ENCODE measurements at places on chromosomes 12 and 14. TPM values are rescaled to one million over a fixed set of nuclear protein-coding genes. Genes with fewer than 3 reads are reported as not detected.
A peak's percentile ranks its signal among the peaks of the same experiment; 100 is the strongest.

DNA sequence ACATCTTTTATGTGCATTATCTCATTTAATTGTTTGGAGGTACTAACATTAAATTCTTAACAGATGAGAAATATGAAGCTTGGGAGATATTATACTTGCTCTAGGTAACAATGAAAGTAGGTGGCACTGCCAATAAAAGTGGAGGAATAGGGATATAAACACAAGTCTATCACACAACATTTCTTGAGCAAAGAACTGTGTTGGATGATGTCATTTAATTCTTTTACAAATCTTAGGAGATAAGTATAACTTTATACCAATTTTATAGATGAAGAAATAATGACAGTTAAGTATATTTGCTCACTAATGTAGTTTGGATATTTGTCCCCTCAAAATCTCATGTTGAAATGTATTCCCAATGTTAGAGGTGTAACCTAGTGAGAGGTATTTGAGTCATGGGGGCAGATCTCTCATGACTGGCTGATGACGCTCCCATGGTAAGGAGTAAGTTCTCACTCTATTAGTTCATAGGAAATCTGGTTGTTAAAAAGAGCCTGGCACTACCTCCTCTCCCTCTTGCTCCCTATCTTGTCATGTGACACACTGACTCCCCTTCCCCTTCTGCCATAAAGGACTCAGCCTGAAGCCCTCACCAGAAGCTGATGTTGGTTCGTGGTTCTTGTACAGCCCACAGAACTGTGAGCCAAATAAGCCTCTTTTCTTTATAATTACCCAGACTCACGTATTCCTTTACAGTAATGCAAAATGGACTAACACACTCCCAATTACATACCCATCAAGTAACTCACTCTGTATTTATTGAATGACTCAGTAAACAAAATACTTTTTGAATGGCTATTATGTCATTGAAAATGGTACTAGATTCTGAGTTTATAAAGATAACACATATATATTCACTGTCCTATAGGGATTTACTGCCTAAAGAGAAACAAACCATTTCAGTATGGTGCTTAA is 146.8 kb upstream of the KITLG start:
- no peak overlapping the region for H3K4me3 ChIP-seq
- H3K36me3 ChIP-seq = no peaks in the 10 kb centered on the region
- no peaks in the 10 kb centered on the region for H3K4me1 ChIP-seq
- no peak overlapping the region for H3K27ac ChIP-seq
- H3K27me3 ChIP-seq = no peaks in the 10 kb centered on the region

- no peaks in the 10 kb centered on the region for H3K36me3 ChIP-seq
- no peaks in the 10 kb centered on the region for H3K27me3 ChIP-seq
- H3K4me1 ChIP-seq = no peaks in the 10 kb centered on the region
These were observed 128.6 kb downstream of the ACSS3 start for GRCh38 chr12:81206429-81206828.

DNA sequence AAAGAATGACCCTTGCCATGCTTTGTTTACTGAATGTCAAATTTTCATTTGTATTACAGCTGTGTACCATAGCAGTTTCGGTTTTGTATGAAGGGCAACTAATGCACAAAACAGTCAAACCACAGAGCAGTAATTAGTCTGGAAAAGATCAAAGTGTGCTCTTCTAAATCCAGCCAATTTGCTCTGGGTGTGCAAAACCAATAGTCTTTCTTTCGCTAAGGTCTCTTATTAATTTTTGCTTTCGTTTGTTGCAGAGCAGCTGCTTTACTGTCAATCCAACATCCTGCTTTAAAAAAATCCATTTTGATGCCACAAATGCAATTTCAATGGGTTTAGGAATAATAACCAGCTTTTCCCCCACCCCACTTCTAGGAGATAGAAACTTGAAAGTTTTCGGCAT is 114.2 kb downstream of the BRMS1L start:
- peaks cover 5% of the 10 kb centered on the region for H3K4me1 ChIP-seq
- H3K27me3 ChIP-seq = no peaks in the 10 kb centered on the region
- no peaks in the 10 kb centered on the region for H3K36me3 ChIP-seq

- no peaks in the 10 kb centered on the region for H3K36me3 ChIP-seq
- H3K4me1 ChIP-seq = no peaks in the 10 kb centered on the region
- no peak overlapping the region for H3K4me3 ChIP-seq
- no peak for DNase-seq
- H3K27me3 ChIP-seq = peaks cover 35% of the 10 kb centered on the region
These were observed 405.8 kb downstream of the MED13L start for GRCh38 chr12:115871714-115872113.

DNA sequence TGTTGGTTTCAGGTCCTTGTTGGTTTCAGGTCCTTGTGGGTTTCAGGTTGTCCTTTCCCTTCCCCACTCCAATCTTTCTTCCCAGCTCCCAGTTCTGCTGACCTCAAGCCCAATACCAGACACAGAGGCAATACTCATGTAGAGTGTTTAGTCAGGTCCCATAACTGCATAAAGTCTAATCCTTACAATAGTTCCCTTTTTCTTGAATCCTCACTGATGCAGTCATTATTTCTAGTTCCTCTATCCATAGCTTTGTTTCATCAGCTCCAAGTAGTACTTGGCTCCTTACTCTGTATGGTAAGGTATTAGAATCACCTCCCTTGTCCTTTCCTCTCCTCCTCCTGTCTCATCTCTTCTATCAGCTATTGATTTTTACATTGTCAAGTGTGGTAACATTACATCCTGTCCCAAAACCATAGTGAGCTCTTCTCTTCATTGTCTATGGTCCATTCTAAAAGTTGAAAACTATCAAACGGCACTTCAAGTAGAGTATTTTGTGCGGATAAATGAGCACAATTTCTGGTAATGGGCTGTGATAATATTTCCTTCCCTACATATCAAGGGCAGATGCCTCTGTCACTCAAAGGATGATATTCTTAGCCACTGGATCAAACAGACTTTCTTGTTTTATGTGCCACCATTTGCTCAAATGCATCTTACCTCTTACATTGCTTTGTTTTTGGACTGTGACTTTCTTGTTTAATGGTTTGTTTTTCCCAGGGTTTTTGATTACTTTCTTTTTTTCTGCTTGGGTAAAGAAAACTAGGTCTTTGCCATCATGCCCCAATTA is 57.2 kb upstream of the JDP2 start:
- H3K4me1 ChIP-seq = no peaks in the 10 kb centered on the region
- H3K36me3 ChIP-seq = no peaks in the 10 kb centered on the region
- no peaks in the 10 kb centered on the region for H3K27me3 ChIP-seq
- no peak for DNase-seq
- no peak overlapping the region for H3K4me3 ChIP-seq

GRCh38 chr12:81022531-81022930 is 55.3 kb upstream of the ACSS3 start:
- no peak for DNase-seq
- H3K27me3 ChIP-seq = no peaks in the 10 kb centered on the region

GRCh38 chr14:22535916-22536315 is 53.1 kb downstream of the DAD1 start:
- peak; percentile 55 for DNase-seq
- peak overlapping the region; percentile 98 for H3K27ac ChIP-seq
- H3K27me3 ChIP-seq = no peaks in the 10 kb centered on the region

SDR9C7 gene
- total RNA-seq = not detected

- no peak for DNase-seq
- H3K4me3 ChIP-seq = no peak overlapping the region
- no peaks in the 10 kb centered on the region for H3K4me1 ChIP-seq
These were observed 21.6 kb downstream of the ASPG start for GRCh38 chr14:104107101-104107581.

PMEL gene
- total RNA-seq = 1.5 TPM

DNA sequence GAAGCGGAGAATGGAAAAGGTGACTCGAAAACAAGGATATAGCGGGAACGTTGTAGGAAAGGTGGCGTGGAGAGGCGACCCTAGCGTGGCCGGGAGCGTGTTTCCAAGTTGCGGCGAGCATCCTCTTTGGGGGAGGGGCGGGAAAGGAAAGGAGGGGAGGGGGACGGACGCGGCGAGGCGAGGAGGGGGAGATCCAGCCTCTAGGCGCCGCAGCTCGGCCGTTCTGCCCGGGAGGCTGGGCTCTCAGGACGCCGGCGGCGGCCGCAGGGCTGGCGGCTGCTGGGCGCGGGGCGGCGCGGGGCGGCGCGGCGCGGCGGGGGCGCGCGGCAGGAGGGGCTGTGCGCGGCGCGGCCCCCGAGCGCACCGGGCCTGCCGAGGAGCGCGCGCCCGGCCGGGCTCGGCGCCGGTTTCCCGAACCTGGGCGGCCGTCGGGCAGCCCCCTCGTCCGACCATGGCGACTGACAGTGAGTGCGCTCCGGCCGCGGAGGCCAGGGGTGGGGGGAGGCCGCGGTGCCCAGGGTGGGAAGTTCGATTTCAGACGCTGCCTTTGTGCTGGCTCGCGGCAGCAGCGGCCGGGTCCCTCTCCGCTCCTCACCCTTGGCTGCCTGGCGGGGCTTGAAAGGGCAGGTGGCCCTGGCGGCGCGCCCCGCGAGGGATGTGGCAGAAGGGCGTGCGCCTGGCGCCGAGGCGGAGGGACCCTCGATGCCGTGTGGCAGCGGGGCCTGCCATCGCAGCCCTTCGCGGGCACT is 50.3 kb downstream of the SNAPC1 start:
- peaks cover 43% of the 10 kb centered on the region for H3K27me3 ChIP-seq
- no peak within 1 kb of the TSS for H3K27ac ChIP-seq

DNA sequence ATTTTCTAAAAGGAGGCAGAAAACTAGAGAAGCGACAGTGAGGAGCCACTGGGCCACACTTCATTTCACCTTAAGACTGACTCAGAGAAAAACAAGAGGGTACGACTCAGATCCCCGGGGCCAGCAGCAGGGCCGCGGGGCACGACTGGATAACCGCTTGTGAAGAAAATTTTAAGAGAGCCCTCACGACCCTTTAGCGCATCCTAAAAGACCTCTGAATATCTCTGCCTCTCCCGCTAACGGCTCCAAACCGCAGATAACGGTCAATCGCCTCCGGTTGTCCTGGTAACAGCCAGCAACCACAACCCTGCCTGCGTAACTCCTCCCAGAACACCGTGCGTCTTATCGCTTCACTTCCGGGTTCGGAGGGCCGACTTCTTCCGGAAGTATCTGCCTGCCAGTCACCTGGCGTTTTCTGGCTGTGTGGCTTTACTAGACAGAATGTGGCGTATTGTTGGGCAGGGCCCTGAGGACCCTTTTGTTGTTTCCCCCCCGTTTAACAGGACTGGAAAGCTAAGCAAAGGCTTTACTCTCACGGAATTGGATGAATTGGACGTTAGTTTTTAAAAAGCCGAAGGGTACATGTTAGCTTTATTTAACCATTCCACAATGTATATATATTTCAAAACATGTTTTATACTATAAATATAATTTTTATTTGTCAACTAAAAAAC is 5.4 kb upstream of the ATP23 start:
- peaks cover 23% of the 10 kb centered on the region for H3K4me1 ChIP-seq
- DNase-seq = peak; percentile 96
- H3K4me3 ChIP-seq = peak overlapping the region; percentile 96

KIF5A gene
- 0.60 TPM for total RNA-seq

SLC17A8 gene
- total RNA-seq = not detected

GLIPR1L1 gene
- not detected for total RNA-seq

PPP1R1A gene
- not detected for total RNA-seq

WNT1 gene
- not detected for total RNA-seq

AMN gene
- 0.37 TPM for total RNA-seq

DNA sequence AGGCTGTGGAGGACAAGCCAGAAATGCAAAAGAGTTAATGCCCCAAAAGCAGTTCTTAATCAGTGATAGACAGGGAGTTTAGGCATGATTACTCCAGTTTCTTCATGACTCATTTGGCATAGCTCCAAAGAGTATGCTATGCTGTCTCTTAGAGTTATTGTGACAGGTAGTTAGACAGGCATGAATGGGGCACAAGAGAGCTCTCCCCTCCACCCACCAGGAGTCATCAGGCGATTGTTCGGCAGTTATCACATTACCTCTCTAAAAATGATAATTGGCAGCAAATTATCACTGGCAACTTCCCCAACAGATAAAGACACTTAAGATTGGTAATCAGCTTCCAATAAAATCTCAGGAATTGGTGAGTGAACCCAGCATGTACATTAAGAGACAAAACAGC is 320.1 kb downstream of the DAD1 start:
- H3K4me1 ChIP-seq = peaks cover 10% of the 10 kb centered on the region
- H3K27ac ChIP-seq = no peak overlapping the region
- H3K4me3 ChIP-seq = no peak overlapping the region
- no peaks in the 10 kb centered on the region for H3K27me3 ChIP-seq
- no peak for DNase-seq

VCPKMT gene
- total RNA-seq = 9.6 TPM

SETD1B gene
- total RNA-seq = 8.2 TPM

GRCh38 chr12:70399311-70399710 is 33.2 kb downstream of the KCNMB4 start:
- no peak for DNase-seq
- no peak overlapping the region for H3K4me3 ChIP-seq
- peaks cover 11% of the 10 kb centered on the region for H3K36me3 ChIP-seq
- no peaks in the 10 kb centered on the region for H3K4me1 ChIP-seq

GRCh38 chr14:77059276-77059915 is 30.9 kb upstream of the IRF2BPL start:
- peak; percentile 37 for DNase-seq
- no peaks in the 10 kb centered on the region for H3K27me3 ChIP-seq
- H3K4me3 ChIP-seq = no peak overlapping the region
- H3K27ac ChIP-seq = no peak overlapping the region
- H3K36me3 ChIP-seq = peaks cover 4% of the 10 kb centered on the region

DNA sequence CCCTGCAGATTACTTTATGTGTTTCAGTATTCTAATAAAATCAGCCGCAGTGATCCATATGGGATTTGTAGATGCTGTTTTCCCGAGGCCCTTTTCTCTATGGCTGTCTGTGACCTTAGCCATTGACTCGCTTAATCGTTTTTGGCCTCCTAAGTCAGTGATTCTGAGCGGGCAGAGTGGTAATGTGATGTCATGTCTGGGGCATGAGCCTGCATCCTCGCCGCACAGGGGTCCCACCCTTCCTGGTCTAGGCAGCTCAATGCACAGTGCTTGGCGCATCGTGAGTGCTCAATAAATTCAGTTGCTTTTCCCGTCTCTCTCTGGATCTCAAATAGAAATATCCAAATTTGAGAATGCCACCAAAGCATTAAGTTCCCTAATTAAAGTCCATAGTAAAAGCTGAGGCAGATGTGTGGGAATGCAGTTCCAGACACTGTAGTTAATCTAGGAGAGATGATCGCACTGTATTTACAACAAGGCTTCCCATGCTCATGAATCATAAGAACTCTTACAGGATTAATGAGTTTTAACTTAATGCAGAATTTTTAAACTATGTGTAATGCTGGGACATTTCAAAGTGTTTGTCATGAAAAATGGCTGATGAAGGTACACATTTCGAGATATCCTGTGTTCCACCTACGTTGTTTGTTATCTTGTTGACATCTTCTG is 29.3 kb downstream of the HMGA2 start:
- no peaks in the 10 kb centered on the region for H3K4me1 ChIP-seq
- no peak for DNase-seq
- H3K36me3 ChIP-seq = no peaks in the 10 kb centered on the region
- no peak overlapping the region for H3K27ac ChIP-seq
- peaks cover 2% of the 10 kb centered on the region for H3K27me3 ChIP-seq
- H3K4me3 ChIP-seq = no peak overlapping the region

- no peaks in the 10 kb centered on the region for H3K27me3 ChIP-seq
- DNase-seq = no peak
- H3K27ac ChIP-seq = no peak overlapping the region
- H3K36me3 ChIP-seq = no peaks in the 10 kb centered on the region
- H3K4me3 ChIP-seq = no peak overlapping the region
- peaks cover 1% of the 10 kb centered on the region for H3K4me1 ChIP-seq
These were observed 220.5 kb downstream of the PELI2 start for GRCh38 chr14:56338674-56339073.

GLT1D1 gene
- not detected for total RNA-seq
